ENCODE measurements at places on chromosomes 6 and 20. TPM values are rescaled to one million over a fixed set of nuclear protein-coding genes. Genes with fewer than 3 reads are reported as not detected.

The THBD gene
- 6.9 TPM for total RNA-seq

The CTSZ gene
- 109 TPM for total RNA-seq

The SLA2 gene
- not detected for total RNA-seq

The GSTA4 gene
- total RNA-seq = 12.1 TPM

The MRPS10 gene
- 62.9 TPM for total RNA-seq

The HAO1 gene
- total RNA-seq = not detected

The NAPB gene
- total RNA-seq = 3.3 TPM

The UBE3D gene
- total RNA-seq = 8.2 TPM

The RFX6 gene
- not detected for total RNA-seq

All from epithelial cell of proximal tubule (primary cell).